Right renal cortex interstitium (tissue), 3 donors: ENCODE measurements at places on chromosomes 2 and 18. TPM values are rescaled to one million over a fixed set of nuclear protein-coding genes. Genes with fewer than 3 reads are reported as not detected.

PID1 gene
- polyA plus RNA-seq: 7.4 TPM

DNA sequence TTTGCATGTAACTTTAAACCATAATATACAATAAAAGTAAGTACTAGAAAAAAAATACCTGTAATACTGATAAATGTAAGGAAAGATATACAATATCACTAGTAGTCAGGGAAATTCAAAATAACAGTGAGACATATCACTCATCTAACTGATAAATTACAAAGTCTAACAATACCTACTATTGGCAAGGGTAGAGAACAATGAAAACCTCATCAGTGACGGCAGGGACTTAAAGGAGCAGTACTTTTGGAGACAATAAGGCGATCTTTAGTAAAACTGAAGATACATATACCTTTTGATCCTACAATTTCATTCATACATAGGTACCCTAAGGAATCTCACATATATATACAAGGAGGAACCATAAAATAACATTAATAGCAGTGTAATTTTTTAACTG, 24.9 kb downstream of the C2orf76 start:
- DNase-seq: no peak

GRCh38 chr18:986051-986450, 81.4 kb downstream of the ADCYAP1 start:
- DNase-seq: no peak

GRCh38 chr2:168432565-168433186, 23.4 kb upstream of the CERS6 start:
- DNase-seq: no peak

- no peak for DNase-seq
Observed at GRCh38 chr2:200208041-200208440, 98.5 kb upstream of the SPATS2L start.
